ENCODE measurements at places on chromosomes 3 and 15.
A peak's percentile ranks its signal among the peaks of the same experiment; 100 is the strongest.

DNA sequence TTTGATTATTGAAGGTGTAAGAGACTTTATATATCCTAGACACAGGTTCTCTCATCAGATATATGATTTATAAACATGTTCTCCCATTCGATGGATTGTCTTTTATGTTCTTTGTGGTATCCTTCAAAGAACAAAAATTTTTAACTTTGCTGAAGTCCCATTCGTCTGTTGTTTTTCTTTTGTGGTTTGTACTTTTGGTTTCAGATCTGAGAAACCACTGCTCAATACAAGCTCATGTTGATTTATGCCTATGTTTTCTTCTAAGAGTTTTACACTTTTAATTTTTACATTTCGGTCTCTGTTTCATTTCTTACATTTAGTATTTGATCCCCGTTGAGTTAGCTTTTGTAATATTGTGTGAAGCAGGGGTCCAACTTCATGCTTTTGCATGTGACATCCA is 103.3 kb upstream of the SPRED1 start:
- H3K27me3 ChIP-seq = no peaks in the 10 kb centered on the region
- peaks cover 2% of the 10 kb centered on the region for H3K36me3 ChIP-seq
- DNase-seq = no peak
- no peak overlapping the region for H3K27ac ChIP-seq
- no peak overlapping the region for H3K4me3 ChIP-seq
- peaks cover 1% of the 10 kb centered on the region for H3K4me1 ChIP-seq

DNA sequence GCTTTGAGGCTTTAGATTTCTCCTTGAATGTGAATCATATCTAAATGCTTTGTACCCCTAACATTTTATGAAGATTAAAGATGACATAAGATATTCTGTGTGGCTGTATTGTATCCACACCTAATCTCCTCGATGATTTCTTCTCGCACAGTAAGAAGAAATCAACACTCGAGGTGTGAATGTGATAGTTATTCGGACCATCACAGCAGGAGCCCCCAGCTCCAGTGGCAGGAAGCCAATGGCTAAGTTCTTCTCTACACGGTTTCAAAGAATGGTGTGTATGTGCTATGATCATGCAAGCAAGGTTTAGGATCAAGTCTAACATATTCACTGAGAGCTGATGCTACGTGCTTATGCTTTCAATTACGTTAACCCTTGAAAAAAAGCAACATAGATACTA is 271.0 kb downstream of the SUCLG2 start:
- peaks cover 43% of the 10 kb centered on the region for H3K36me3 ChIP-seq
- no peak overlapping the region for H3K4me3 ChIP-seq
- H3K4me1 ChIP-seq = peaks cover 12% of the 10 kb centered on the region

GRCh38 chr15:96398776-96399175 is 68.3 kb downstream of the NR2F2 start:
- no peak overlapping the region for H3K27ac ChIP-seq
- no peaks in the 10 kb centered on the region for H3K27me3 ChIP-seq
- no peaks in the 10 kb centered on the region for H3K36me3 ChIP-seq
- no peak overlapping the region for H3K4me3 ChIP-seq

DNA sequence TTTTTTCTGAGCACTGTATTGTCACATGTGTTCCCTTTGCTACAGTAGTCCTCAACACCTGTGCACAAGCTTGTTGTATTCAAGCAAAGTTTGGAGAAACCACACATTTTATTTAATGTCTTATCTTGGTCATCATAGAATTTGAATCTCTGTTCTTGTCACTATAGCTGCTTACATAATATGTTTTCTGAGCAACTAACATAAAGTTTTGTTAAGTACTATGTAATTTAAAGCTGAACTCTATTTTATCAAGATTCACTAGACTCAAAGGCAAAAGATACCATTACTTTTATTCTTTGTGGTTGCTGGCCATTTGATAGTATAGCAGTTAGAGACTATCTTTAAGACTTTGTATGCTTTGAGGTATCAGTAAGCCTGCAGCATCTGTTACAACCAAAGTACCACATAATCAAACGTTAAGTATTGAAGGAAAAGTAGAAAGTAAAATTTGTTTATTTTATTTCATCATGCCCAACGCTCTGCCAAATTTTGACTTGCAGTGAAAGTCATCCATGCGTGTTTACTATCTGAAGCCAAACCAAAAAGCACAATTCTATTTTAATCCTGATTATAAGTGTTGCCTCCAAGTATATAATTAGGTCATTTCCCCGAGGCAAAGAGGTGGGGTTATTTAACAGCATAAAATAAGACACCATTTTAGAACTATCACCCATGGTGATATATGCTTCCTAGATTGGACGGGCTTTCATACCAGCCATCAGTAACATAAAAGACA is 10.3 kb upstream of the ABHD10 start:
- H3K4me3 ChIP-seq = no peak overlapping the region
- DNase-seq = no peak
- no peaks in the 10 kb centered on the region for H3K27me3 ChIP-seq
- no peaks in the 10 kb centered on the region for H3K36me3 ChIP-seq
- H3K27ac ChIP-seq = no peak overlapping the region

- H3K27ac ChIP-seq = peak overlapping the region; percentile 75
- no peaks in the 10 kb centered on the region for H3K27me3 ChIP-seq
- peaks cover 22% of the 10 kb centered on the region for H3K36me3 ChIP-seq
- H3K4me1 ChIP-seq = peaks cover 37% of the 10 kb centered on the region
- H3K4me3 ChIP-seq = no peak overlapping the region
Measured at GRCh38 chr15:25416693-25417092, 22.1 kb downstream of the UBE3A start.

DNA sequence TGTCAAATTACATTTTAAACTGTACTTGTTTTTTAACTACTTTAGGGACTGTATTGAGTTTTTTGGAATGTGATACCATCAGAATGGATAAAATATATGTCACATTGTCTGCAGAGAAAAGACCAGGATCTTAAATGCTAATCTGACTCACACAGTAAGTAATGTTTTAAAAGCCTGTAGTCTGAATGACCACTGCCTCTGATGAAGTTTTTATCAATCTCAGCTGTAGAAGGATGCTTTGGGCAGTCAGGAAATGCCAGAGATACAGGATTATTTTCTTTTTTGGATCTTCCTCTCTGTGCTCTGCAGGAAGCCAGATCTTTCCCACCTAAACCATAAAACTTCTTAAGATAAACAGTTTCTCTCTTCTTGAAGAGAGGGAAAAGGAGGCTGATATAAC is 73.1 kb upstream of the PRTG start:
- H3K4me3 ChIP-seq = no peak overlapping the region
- DNase-seq = no peak
- no peaks in the 10 kb centered on the region for H3K36me3 ChIP-seq
- no peaks in the 10 kb centered on the region for H3K4me1 ChIP-seq

GRCh38 chr3:41137686-41138111 is 61.6 kb upstream of the CTNNB1 start:
- H3K27me3 ChIP-seq = peaks cover 4% of the 10 kb centered on the region
- peak overlapping the region; percentile 9 for H3K27ac ChIP-seq
- H3K36me3 ChIP-seq = no peaks in the 10 kb centered on the region
- peaks cover 13% of the 10 kb centered on the region for H3K4me1 ChIP-seq
- peak; percentile 5 for DNase-seq

DNA sequence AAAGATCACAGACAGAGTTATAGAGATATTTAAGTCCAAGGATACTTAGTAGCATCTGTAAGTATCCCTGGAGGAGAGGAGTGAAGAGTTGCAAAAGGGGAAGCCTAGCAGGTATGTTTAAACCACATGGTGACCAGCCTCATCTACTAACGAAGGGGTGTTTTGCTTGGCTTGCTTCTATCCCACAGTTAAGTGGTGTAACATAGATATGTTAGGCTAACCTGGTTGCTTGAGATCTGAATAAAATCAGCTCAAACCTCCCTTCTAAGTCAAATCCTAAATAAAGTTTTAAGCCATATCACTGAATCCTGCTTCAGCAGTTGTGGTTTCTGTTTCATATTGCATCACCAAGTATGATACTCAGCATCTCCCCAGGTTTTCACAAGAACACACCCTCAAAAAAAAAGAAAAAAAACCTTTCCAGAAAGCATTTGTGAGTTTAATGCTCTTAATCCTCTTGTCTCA is 880.2 kb downstream of the ROBO1 start:
- no peaks in the 10 kb centered on the region for H3K36me3 ChIP-seq
- no peak overlapping the region for H3K4me3 ChIP-seq
- no peaks in the 10 kb centered on the region for H3K4me1 ChIP-seq

DNA sequence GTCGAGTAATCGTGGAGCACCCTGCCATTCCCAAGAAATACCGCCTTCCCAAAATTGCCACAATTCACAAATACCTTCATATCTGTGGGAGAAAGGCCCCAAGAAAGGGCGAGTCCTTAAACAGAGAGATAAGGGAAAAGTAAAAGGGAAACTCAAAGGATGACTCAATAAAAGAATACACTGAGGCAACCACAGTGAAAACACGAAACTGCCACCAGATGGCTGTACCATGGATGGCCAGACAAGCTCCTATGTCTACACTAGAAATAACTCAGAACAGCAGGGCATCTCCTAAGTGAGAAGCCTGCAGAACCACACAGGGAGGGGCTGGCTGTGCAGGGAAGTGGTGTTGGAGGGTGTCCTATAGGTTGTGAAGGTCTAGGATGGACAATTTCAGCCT is 25.0 kb downstream of the SRGAP3 start:
- peaks cover 6% of the 10 kb centered on the region for H3K27me3 ChIP-seq
- no peaks in the 10 kb centered on the region for H3K36me3 ChIP-seq
- no peak overlapping the region for H3K27ac ChIP-seq
- no peaks in the 10 kb centered on the region for H3K4me1 ChIP-seq
- no peak for DNase-seq
- no peak overlapping the region for H3K4me3 ChIP-seq

- no peak overlapping the region for H3K27ac ChIP-seq
- no peaks in the 10 kb centered on the region for H3K36me3 ChIP-seq
- DNase-seq = no peak
- H3K27me3 ChIP-seq = no peaks in the 10 kb centered on the region
- H3K4me1 ChIP-seq = peaks cover 6% of the 10 kb centered on the region
Measured at GRCh38 chr3:138806376-138807080, 28.2 kb downstream of the PIK3CB start.

- H3K27ac ChIP-seq = no peak overlapping the region
- H3K4me1 ChIP-seq = no peaks in the 10 kb centered on the region
Measured at GRCh38 chr15:63446255-63446654, 58.1 kb upstream of the USP3 start.

- no peak overlapping the region for H3K27ac ChIP-seq
- H3K4me3 ChIP-seq = no peak overlapping the region
- no peaks in the 10 kb centered on the region for H3K27me3 ChIP-seq
- peaks cover 48% of the 10 kb centered on the region for H3K36me3 ChIP-seq
Measured at GRCh38 chr15:28130651-28131050, 31.5 kb upstream of the OCA2 start.

- H3K4me3 ChIP-seq = no peak overlapping the region
- DNase-seq = no peak
- H3K4me1 ChIP-seq = no peaks in the 10 kb centered on the region
- H3K27ac ChIP-seq = no peak overlapping the region
- peaks cover 9% of the 10 kb centered on the region for H3K27me3 ChIP-seq
- no peaks in the 10 kb centered on the region for H3K36me3 ChIP-seq
Measured at GRCh38 chr3:129034642-129035041, 25.9 kb upstream of the GP9 start.

- peak overlapping the region; percentile 25 for H3K4me3 ChIP-seq
- no peak overlapping the region for H3K27ac ChIP-seq
- H3K27me3 ChIP-seq = no peaks in the 10 kb centered on the region
Measured at GRCh38 chr3:51388286-51389029, 2.6 kb upstream of the RBM15B start.

- H3K27ac ChIP-seq = peak overlapping the region; percentile 87
- no peak for DNase-seq
- no peaks in the 10 kb centered on the region for H3K36me3 ChIP-seq
- peaks cover 10% of the 10 kb centered on the region for H3K4me1 ChIP-seq
- peaks cover 20% of the 10 kb centered on the region for H3K27me3 ChIP-seq
- H3K4me3 ChIP-seq = peak overlapping the region; percentile 86
Measured at GRCh38 chr15:88704791-88705768, 66.3 kb downstream of the ISG20 start.

DNA sequence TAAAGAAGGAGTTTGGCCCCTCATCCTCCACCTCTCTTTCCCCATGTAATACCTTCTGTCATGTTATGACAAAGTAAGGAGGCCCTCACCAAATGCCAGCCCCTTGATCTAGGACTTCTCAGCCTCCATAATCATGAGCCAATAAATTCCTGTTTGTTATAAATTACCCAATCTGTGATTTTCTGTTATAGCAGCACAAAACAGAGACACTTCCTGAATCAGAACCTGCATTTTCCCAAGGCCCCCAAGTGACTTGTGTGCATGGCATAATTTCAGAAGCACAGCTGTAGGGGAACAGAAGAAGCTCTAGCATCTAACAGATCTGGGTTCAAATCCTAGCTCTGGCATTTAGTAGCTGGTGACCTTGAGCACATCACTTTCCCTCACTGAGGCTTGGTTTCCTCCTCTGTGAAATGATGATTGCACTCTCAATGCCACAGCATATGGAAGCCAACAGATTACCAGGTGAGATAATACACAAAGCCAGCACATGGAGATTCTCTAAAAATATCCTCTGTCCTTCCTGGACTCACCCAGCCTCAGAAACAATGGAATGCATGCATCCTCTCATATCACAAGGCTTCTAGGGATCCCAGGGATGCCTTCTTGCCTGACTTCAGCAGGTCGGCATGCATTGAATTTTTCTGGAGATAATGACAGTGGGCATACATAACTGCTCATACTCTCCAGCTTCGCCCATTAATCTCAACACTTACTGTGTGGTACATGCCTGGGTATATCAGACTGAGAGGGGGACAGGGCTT is 26.3 kb downstream of the TLNRD1 start:
- H3K27me3 ChIP-seq = no peaks in the 10 kb centered on the region
- H3K4me1 ChIP-seq = peaks cover 42% of the 10 kb centered on the region
- H3K4me3 ChIP-seq = no peak overlapping the region
- no peak for DNase-seq

- H3K36me3 ChIP-seq = peaks cover 6% of the 10 kb centered on the region
- H3K27ac ChIP-seq = peak overlapping the region; percentile 83
- peaks cover 56% of the 10 kb centered on the region for H3K4me1 ChIP-seq
- H3K4me3 ChIP-seq = peak overlapping the region; percentile 25
Measured at GRCh38 chr3:141331377-141332318, 36.7 kb upstream of the ZBTB38 start.

DNA sequence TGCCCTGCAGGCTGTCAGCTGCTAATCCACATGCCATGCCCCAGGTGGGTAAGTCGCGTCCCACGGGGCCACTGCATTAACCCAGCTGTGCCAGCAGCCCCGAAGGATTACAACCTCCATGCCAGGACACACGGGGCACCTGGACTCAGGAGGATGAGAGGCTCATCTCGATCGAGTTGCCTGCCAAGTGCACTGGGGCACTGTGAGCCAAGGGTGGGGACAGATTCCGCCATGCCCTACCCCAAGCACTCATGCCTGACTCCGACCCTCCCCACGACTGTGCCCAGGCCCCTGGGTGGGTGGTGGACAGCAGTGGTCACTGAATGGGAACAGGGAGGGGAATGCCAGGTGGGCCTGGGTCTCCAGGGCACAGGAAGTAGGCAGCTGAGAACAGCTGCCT is 20.7 kb upstream of the SNRPA1 start:
- H3K27ac ChIP-seq = no peak overlapping the region
- no peak overlapping the region for H3K4me3 ChIP-seq
- peaks cover 37% of the 10 kb centered on the region for H3K27me3 ChIP-seq
- no peaks in the 10 kb centered on the region for H3K36me3 ChIP-seq
- no peak for DNase-seq
- peaks cover 6% of the 10 kb centered on the region for H3K4me1 ChIP-seq
